H9 (cell line): ENCODE measurements at places on chromosomes 2 and 18.
A peak's percentile ranks its signal among the peaks of the same experiment; 100 is the strongest.

DNA sequence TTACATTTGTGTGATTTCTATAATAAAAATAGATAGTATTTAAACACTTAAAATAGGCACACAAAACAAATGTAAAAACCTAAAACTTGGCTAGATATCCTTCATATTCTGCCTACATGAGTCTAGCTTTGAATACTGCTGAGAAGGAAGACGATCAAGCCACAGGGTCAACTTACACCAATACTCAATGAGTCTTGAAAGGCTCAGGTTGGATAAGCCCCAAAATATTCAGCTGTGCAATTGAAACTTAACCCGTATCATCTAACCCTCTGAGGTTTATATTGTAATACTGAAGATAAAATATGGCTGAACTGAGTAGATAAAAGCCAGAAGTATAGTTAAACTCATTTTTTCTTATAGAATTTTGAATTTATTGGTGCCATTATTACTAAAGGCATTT lies 313.0 kb upstream of the NRXN1 start:
- DNase-seq: no peak

- DNase-seq: peak; percentile 89
Observed at GRCh38 chr2:62505750-62506420, at the start of gene TMEM17. TSS of gene TMEM17 (minus strand) at chr2:62506195. CDS start at chr2:62506129, 66 bp downstream.

DNA sequence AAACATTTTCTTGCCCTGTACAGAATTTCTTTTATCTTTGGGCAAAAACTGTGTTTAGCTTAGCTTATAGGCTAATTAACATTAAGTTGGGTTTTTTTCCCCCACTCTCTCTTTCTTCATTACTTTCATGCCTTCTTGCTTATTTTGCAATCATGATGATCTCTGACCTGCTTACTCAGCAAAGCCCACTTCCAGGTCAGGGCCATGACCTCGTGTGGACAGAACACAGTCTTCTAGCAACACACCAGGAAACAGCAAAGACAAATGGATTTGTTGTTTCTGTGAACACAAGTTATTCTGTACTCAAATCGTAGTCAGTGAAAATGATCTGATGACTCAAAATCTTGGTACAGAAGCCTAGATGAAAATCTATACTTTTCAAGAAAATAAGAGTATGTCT lies 60.7 kb downstream of the SPATS2L start:
- no peak for DNase-seq

GRCh38 chr18:24157855-24158254 lies 19.0 kb downstream of the CABYR start:
- DNase-seq: no peak

- DNase-seq: no peak
Observed at GRCh38 chr2:68877079-68877772, 6.0 kb upstream of the BMP10 start.

GRCh38 chr2:175175896-175176295 lies 5.6 kb downstream of the ATP5MC3 start:
- DNase-seq: no peak

DNA sequence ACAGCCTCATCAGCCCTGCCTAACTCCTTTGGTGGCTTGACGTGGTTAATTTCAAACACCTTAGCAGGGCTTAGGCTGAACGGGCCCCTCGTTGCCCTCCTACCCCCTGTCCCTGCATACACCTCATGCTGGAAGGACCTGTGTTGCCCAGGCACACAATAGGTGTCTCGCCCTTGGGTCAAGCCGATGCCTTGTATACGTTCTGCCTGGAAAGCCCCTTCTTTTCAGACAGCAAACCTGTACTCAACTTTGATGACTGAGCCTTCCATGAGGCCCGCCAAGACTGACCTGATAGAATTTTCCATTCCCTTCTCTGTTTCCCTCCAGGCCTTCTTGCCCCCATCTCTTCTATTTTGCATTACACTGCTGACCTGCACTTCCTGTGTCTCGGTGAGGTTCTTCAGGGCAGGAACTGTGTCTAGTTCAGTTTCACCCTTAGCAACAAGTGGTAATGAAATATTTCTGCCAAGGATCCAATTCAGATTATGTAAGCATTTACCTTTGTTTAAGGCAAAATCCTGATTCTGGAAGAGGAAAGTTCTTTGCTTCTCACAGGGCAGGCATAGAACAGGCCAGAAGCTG lies 7.9 kb downstream of the GREB1 start:
- no peak for DNase-seq

DNA sequence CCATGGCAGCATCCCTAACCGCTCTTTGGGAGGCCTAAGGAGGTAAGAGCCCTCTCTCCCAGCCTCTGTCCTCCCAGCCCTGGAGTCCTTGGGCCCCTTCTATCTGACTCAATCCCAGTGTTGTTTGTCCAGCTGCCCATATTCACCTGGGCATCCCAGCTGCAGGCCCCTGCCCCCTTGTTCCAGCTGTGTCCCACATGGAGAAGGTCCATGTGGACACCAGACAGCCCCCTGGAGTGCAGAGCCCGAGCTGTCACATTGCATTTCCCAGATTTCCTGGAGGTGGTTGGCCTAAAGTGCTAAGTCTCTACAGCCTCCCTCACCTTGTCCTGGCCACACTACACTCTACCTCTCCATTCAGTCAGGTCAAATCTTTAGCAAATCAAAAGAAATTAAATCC lies 42.5 kb downstream of the PSD4 start:
- DNase-seq: no peak

GRCh38 chr2:192236136-192236535 lies 41.4 kb upstream of the TMEFF2 start:
- no peak for DNase-seq

- DNase-seq: no peak
Observed at GRCh38 chr18:3219631-3220335, at the start of gene MYOM1. TSS of gene MYOM1 (minus strand) at chr18:3219968. CDS start at chr18:3215223, 4,745 bp downstream.

DNA sequence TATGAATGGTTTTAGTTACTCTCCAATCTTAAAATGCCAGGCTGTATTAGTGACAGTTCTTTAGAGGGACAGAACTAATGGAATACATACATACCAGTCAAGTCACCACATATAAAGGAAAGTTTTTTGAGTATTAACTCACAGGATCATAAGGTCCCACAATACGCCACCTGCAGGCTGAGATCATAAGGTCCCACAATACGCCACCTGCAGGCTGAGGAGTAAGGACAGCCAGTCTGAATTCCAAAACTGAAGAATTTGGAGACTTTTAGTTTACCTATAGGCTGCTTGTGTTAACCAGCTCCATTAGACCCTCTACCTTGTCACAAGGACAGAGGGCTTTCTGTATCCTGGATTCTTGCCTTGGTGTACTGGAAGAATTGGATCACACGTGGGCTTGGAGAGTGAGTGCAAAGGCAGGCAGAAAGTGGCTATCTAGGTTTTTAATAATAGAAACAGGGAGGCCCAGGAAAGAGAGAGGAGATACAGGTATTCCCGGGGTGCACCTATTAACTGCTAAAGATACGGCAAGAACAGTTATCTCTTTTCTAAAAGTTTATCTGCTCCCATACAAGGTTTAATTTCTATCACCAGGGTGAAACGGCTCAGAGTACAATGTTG lies 234.9 kb upstream of the CYRIA start:
- DNase-seq: peak; percentile 68

GRCh38 chr2:68045342-68045741 lies 17.5 kb downstream of the C1D start:
- no peak for DNase-seq

DNA sequence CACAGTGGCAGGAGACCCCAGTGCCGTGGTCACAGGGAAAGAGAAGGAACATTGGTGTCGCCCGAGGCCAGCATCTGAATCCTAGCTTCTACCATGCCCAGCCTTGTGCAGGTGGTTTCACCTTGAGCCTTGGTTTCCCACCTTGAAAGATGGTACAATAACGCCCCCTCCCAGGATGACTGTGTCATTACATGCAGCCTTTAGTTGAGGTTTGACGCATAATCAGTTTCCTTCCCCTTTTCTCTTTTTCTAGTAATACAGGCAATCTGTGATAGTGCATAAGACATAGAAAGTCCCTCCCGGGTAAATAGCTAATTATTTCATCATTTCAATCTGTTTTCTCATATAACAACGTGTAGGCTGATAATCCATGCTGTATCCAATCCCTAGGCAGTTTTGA lies 29.8 kb upstream of the ZNF407 start:
- DNase-seq: no peak

GRCh38 chr18:61236356-61237057 lies 96.7 kb upstream of the CDH20 start:
- DNase-seq: no peak

DNA sequence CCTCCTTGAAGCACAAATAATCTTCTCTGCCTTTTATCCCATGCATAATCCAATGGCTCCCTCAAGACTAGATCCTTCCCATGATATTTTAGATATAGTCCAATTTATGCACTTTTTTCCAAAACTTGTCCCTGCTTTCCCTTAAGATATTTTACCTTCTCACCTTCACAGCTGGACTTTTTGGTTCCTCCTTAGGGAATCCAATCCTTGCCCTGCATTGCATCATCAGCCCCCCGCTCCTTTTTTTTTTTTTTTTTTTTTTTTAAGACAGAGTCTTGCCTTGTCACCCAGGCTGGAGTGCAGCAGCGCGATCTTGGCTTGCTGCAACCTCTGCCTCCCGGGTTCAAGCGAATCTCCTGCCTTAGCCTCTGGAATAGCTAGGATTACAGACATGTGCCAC lies 250.6 kb downstream of the DOK6 start:
- no peak for DNase-seq
